Cerebellar cortex (tissue), 1 donor: ENCODE measurements at places on chromosomes 5 and 9.

GRCh38 chr5:77852514-77853352 lies 76.6 kb upstream of the TBCA start:
- peak; percentile 70 for DNase-seq

DNA sequence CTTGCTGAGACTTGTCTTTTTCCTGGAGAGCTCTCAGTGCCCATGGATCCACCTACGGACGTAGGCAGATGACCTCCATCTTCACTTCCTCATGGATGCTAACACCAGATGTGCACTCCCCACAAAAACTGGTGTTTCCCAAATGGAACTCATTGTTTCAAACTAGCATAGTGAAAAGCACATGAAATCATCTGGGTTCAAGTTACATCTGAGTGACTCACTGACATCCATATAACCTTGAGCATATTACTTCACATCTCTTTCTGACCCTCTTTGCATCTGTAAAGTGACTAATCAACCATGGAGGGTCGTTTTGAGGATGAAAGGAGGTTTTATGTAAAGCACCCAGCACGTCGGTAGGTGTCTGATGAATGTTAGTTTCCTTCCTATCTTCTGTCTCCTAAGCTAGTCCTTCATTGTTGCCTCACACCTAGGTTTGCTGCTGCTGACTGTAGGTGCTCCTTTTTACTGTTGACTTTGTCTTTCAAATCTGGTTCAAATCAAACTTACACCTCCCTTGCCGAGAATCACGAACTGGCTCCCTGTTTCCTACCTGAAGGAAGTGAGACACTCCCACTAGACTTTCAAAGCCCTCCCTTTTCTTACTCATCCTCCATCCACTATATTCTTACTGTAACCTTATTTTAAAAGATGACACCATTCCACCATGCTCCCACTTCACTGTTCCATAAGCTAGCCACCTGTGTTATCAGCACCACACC lies 10.3 kb downstream of the OCLN start:
- no peak for DNase-seq

- DNase-seq, result no peak
Observed at GRCh38 chr9:128201441-128202369, 1.5 kb upstream of the DNM1 start.

- DNase-seq, result no peak
Observed at GRCh38 chr5:158897444-158898160, 202.1 kb downstream of the EBF1 start.

GRCh38 chr5:148998174-148998797 lies 64.6 kb downstream of the SH3TC2 start:
- peak; percentile 77 for DNase-seq

GRCh38 chr5:759111-759751 lies 25.3 kb downstream of the ZDHHC11B start:
- DNase-seq, result no peak

GRCh38 chr9:132609829-132610228 lies 27.4 kb downstream of the BARHL1 start:
- no peak for DNase-seq

- DNase-seq, result no peak
Observed at GRCh38 chr9:69168709-69169217, 5.3 kb upstream of the TJP2 start.

GRCh38 chr9:114165407-114166102 lies 10.2 kb downstream of the COL27A1 start:
- DNase-seq, result no peak

DNA sequence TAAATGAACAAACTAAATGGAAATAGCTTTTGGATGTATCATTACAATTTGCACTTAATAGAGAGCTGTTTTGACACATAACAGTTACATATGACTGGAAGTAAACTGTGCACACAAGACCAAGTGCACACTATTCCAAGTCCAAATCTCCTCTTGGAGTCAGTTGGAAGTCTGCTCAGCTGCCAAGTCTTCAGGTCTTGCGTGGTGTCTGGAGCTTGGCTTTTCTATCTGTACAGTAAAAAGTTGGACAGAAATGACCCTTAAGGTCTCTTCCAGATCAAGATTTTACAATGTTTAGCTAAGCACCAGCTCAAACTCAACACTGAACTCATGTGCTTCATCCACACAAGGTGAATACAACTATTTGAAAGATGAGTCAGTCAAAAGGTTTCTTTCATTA lies 456.9 kb downstream of the RASEF start:
- peak; percentile 5 for DNase-seq
